ENCODE measurements at places on chromosomes 3 and 15.

DNA sequence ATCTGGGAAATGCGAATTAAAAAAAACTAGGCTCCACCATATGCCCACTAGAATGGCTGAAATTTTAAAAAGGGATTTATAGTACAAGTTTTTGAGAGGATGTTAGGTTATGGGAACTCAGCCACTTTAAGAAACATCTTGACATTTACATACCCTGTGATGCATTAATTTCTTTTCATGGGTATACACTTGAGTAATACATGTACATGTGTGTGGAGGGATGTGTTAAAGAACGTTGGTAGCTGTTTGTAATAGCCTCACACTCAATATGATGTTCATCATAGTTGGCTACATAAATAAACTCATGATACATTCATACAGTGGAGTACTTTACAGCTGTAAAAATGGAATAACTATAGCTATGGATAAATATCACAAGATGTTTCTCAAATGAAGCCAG lies 40.9 kb downstream of the MEF2A start:
- DNase-seq: no peak

GRCh38 chr3:158430448-158430847 lies 140.5 kb upstream of the MLF1 start:
- DNase-seq: no peak

DNA sequence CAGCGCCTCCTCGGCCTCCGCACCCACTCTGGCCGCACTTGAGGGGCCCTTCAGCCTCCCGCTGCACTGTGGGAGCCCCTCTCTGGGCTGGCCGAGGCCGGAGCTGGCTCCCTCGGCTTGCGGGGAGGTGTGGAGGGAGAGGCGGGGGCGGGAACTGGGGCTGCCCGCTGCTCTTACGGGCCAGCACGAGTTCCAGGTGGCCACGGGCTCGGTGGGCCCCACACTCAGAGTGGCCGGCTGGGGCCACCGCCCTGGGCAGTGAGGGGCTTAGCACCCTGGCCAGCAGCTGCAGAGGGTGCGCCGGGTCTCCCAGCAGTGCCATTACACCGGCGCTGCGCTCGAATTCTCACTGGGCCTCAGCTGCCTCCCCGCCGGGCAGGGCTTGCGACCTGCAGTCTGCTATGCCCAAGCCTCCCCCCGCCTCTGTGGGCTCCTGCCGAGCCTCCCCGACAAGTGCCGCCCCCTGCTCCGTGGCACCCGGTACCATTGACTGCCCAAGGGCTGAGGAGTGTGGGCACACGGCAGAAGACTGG lies 167.1 kb upstream of the PLSCR5 start:
- no peak for DNase-seq

- no peak for DNase-seq
These were observed 161.9 kb upstream of the UBE3A start for GRCh38 chr15:25600751-25601150.

DNA sequence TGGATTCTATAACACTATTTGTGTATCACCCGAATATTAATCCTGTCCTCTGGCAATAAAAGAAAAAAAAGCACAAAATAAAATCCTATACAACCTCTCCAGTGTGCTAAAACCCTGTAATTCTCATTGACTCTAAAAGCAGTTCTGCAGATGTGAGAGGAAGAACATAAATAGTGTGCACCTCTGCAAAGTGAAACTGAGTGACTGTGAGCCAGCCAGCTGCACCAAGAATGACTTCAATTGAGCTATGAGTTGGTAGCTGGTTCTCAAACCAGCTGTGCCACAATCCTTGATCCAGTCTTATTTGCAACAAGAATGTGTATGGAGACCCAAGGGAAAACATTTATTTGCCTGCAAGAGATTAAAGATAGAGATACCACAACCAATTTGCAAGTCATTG lies 31.2 kb upstream of the COL8A1 start:
- DNase-seq: no peak

GRCh38 chr15:27683121-27683520 lies 416.0 kb downstream of the OCA2 start:
- DNase-seq: no peak

GRCh38 chr3:39146083-39146501 lies 7.3 kb downstream of the CSRNP1 start:
- DNase-seq: no peak

- DNase-seq: no peak
These were observed 782 bp upstream of the UACA start for GRCh38 chr15:70763950-70764730.

GRCh38 chr15:65132878-65133547 lies 595 bp downstream of the PDCD7 start:
- no peak for DNase-seq

GRCh38 chr3:195102609-195103467 lies 168.1 kb downstream of the XXYLT1 start:
- no peak for DNase-seq

DNA sequence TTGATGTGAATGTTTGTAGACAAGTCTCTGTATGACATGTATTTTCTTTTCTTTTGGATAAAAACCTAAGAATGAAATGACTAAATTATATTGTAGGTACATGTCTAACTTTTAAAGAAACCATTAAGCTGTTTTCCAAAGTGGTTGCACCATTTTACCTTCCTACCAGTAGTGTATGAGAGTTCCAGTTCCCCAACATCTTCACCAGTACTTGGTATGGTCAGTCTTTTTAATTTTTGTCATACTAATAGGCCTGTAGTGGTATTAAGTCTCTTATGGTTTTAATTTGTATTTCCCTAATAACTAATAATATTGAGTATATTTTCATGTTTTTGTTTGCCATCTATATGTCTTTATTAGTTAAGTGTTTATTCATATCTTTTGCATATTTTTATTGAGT lies 244.0 kb upstream of the LRRFIP2 start:
- DNase-seq: no peak

DNA sequence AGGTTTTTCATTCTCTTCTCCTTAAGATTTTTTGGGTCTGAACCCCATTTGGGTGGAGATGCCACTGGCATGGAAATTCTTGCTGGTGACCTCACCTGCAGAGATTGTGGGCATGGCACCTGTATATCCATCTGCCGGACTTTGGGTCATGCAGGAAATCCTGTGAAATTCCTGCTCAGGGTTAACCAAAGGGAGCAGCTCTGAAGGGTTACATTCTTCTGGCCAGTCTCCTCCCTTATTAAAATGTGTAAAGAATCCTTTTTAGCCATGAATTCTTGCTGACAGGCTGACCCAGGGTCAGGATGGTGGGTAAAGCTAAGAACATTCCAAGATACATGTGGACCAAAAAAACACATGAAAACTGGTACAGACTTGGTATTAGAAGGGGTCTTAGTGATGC lies 27.4 kb downstream of the ARHGEF26 start:
- no peak for DNase-seq

DNA sequence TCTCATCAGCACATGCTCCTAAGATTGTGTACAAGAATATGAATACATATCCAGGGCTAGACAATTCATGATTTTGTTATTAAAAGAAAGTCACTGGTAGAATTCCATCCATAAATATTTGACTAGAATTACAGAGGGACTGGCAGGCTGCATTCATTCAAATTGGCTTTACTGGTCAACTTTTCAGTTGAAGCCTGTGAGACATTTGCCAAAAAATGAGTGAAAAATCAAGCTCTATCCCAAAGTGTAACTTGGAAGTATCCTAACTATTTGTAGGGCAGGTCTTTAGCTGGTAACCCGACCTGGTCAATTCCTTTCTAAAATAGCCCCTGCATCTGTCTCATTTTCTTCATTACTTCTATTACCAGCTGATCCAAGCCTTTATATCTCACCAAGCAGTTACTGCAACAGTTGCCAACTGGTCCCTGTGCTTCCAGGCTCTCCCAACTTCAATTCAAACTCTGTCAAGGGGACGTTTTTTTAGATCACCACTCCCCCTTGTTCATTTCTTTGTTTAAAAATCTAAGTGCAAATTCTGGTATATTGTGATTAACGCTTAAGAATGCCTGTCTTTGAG lies 173.1 kb upstream of the TBL1XR1 start:
- DNase-seq: no peak

DNA sequence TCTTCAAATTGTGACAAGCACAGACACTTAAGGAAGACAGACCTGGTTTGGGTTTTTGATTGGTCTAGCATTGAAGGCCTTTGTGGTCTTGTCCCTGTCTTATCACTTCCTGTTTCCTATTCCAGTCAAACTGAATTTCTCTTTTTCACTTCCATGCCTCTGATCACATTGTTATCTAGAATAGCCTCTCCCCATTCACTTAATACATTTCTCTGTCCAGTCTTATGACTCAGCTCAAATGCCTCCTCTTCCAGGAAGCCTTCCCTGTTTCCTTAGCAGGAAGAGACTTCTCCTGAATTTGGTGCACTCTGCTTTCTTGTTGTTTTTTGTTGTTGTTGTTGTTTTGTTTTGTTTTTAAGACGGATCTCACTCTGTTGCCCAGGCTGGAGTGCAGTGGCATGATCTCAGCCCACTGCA lies 45.5 kb downstream of the LIMD1 start:
- no peak for DNase-seq

GRCh38 chr3:126341755-126342150 lies 15.5 kb downstream of the KLF15 start:
- DNase-seq: no peak

DNA sequence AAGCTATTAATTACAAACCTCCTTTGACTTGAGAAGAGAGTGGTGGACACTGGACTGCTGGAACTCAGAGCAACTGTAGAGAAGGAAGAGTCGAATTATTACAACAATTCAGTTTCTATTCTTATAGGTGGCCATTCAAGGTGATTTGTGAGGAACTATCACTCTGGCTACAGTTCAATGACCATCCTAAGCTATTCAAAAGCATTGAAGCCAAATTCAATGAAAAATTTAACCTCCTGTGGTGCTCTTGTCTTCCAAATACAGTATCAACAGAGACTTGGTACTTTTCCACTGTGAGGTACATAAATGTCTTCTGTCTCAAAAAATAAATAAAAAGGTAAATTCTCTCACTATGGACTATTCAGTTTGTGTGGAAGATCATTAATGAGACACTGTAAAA lies 513.3 kb upstream of the SEMA6D start:
- no peak for DNase-seq

DNA sequence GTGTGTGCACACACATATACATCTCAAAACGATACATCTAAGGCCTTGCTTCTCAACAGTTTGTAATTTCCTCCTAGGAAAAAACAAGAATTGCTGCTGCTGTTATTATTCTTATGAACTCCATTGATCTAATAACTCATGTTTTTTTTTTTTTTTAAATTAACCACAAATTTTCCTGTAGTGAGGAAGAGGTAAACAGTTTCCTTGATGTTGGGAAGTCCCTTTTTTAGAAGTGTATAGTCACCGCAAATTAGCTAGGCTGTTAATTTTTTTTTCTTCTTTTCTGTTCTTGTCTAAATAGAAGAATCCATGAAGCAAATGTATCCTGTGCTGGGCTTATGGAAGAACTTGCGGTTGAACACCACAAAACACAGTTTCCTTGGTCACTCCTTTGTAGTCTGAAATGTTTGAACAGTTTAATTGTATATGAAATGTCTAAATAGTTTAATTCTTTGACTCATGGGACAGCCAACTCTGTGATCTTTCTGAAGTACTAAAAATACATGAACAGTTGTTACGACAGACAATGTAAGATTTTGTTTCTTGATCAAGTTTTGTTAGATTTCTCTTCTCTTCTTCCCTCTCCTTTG lies 64.5 kb downstream of the MITF start:
- DNase-seq: no peak

DNA sequence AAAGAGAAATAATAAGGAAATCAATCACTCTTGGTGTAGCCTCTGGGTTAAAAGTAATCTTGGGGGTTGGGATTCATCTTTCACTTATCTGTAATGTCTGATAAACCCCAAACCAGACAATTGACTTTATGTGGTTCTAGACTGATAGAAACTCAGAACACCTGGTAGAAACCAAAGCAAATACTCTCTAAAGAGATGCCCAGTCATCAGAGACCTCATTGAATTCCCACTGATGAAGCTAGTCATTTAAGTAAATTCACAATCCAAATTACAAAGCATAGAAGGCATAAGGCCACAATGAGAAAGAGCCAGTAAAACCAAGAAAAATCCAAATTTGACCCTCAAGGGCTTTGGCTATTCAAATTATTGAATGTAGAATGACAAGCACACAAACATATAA lies 250.6 kb downstream of the MBNL1 start:
- DNase-seq: no peak

DNA sequence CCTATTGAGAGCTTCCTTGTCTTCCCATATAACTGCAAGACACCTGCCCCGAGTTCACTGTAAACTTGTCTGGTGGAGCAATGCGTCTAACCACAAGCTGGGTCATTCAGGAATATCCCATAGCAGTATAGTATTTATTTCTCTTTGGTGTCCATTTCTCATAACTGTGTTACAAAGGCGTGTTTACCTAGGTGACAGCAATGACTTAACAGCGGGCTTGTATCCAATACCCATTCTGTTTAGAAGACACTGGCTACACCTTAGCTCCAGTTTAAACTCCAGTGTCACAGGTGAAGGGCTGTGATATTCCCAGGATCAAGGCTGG lies 24.3 kb downstream of the ATP10A start:
- no peak for DNase-seq

DNA sequence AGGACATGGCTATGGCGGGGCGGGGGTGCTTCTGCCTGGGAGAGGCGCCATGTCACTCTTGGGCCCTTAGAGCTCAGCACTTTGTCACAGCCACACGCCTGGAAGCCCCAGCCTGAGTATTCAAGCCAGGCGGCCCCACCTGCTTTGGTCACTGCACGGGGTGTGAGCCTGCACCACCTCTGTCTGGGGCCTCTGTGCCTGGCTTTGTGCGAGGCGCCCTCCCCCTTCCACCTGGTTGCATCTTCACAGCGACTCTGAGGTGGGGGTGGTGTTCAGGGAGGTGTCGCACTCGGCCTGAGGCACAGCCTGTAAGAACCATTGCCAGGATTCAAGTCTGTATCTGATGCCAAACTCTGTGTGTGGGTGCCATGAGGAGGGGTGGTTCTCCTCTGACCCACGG lies 24.1 kb downstream of the ACAD9 start:
- no peak for DNase-seq

- DNase-seq: no peak
These were observed 16.9 kb downstream of the TMEM43 start for GRCh38 chr3:14141602-14142341.

DNA sequence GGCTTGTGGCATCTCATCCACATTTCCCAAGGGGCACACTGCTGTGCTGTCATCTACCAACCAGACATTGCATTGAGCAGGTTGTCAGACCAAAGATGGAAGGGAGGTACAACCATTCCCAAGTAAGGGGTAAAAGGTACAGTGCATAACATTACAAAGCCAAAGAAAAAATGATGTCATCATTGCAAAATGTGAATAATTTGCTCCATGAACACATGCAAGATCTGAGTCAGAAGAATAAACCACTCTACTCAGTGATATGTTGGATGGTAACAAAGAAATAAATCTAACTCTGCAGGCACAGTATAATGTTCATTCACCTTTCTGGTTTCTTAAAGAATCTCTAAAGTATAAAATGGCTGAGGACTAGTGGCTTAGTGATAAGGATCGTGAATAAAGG lies 202.7 kb downstream of the MAGI1 start:
- no peak for DNase-seq
